NCI-H524 treated with DMSO at 0.1 percent for 48 hours (cell line): ENCODE measurements at places on chromosomes 16 and 17.

DNA sequence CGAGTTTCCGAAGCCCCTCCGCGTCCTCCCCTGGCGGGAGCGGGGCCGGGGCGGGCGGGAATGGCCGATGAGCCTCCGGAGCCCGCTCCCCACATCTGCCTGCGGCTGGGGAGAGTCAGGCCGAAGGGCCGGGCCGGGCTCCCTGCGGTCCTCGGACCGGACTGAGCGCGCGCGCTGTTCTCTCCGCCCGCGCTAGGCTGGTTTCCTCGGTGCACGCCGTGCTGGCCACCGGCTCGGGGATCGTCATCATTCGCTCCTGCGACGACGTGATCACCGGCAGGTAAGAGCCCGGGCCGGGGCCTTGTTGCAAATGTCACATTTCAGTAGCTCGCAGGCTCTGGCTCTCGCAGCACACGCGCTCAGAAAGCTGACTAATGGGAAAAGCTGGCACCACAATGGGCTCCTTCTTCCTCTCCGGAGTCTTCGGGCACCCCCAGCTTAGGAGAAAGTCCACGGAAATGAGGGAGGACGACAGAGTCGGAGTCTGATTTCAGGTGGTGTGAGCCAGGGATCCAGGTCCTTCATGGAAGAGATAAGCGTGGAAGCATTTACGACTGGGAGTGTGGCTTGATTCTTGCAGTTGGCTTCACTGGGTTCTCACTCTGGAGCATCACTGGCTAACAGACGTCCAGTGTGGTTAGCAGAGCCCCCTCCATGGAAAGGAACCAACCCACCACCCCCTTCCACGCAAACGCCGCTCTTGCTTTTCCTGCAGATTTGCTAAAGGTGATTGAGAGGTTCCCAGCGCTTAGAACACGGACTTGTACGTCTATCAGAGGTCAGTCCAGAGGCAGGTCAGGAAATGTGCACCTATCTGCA, 715 bp downstream of the TLCD3A start:
- no peak for DNase-seq

DNA sequence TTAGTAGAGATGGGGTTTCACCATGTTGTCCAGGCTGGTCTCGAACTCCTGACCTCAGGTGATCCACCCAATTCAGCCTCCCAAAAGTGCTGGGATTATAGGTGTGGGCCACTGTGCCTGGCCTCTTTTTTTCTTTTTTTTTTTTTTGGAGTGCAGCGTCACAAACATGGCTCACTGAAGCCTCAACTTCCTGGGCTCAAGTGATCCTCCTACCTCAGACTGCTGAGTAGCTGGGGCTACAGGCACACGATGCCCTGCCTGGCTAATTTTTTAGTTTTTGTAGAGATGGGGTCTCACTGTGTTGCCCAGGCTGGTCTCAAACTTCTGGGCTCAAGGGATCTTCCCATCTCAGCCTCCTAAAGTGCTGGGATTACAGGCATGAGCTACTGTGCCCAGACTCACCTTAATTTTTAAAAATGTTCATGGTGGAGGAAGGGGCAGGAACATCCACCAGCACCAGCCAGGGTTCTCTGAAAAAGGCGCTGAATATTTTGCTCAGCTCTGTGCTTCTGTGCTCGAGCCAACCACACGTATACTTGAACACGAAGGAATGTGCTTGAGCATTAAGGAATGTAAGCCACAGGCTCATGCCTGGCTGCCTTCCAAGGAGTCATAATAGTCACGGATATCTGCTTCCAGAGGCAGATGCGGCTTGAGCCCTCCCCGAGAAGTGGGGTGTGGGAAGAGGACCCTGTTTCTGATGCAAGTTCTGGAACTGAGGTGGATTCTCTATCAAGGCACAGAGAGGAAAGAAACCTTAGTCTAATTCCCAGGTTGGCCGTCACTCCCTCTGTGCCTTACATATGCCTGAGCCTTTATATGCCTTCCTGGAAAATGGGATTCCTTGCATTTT, 65.5 kb upstream of the CREBBP start:
- no peak for DNase-seq

- DNase-seq, result no peak
These were observed 166.4 kb downstream of the CEP112 start for GRCh38 chr17:66025551-66025950.

DNA sequence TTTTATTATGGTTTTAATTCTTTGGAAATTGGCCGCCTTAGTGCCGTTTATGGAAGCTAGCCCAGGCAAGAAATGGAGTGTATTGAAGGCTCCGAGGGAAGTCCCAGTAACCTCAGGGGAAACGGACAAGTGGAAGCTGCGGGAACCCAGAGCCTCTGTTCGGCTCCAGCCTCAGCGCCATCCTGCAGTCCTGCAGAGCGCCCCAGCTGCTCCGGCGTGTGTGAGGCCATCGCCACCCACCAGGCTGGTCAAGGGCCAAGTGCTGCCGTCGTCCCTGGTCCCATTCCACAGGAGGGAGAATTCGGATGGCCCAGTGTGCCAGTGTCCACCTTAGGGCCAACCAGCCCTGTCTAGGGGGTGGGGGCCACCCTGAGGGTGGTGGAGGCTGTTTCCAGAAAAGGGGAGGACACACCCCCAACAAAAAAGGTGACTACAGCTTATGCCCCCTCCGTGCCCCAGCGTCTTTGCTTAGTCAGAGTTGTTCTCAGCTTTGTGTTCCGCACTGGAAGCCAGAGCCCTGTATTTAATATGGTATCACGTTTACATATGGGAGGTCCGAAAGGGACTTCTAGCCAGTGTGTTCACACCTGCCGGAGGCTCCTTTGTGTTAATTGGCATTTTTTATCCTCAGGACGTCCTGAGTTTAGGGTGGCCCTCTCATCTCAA, 13.0 kb downstream of the MGRN1 start:
- no peak for DNase-seq

DNA sequence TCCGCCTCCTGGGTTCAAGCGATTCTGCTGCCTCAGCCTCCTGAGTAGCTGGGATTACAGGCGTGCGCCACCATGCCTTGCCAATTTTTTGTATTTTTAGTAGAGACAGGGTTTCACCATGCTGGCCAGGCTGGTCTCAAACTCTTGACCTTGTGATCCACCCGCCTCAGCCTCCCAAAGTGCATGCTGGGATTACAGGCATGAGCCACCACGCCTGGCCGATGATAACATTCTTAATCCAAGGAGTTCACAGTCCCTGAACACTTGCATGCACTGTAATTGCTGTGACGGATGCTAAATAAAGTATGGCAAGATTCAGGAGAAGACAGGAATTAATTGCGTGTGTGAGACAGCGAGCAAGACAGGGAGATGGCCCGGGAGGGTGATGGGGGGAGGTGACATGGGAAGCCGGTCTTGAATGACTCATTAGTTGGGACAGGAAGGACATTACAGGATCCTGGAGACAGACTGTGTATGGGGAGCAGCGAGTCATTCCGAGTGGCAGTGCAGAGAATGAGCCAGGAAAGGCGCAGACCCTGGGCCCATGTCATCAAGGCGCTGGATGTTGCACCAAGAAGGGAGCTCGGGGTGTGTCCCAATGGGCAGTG, 6.7 kb downstream of the ABCA3 start:
- no peak for DNase-seq

DNA sequence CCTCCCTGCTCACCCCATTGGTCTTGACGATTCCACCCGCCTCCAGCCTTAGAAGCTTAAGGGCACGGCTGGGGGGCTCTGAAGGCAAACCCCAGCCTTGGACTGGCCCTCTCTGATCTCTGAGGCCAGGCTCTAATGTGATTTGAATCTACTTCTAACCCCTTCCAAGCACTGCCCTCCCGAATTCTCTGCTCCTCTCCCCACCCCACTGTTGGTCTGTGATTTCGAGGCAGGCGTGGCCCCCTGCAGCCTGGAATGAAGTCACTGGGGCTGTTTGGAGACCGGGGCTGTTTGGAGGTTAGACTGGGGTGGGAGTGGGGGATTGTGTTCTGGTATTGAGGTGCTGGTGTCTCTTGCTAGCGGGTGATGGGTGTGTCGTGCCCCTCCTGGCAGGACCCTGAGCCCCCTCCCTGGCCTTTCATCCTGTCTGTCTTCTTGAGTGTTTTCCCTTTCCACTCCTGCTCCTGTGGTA, 2.2 kb downstream of the GRB7 start:
- DNase-seq, result no peak
